ENCODE measurements at places on chromosomes 5 and 9.

DNA sequence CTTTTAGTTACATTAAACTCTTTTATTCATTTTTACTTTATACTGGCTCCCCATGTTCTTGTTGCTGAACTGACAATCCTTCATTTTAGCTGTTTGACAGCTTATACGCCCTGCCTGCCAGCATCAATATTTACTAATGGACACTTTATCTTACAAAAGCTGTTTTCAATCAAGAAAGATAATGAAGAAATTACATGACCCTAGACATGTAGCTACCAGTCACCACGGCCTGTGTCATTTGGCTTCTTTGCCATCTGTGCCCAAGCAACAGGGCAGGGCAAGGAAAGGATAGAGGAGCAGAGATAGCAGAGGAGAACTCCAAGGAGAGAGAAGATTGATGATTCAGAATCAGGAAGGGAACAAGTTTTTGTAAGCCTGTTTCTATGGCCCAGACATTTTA is 647.3 kb downstream of the BRINP1 start:
- no peak for DNase-seq

- DNase-seq: no peak
These were observed 108.1 kb downstream of the SEMA5A start for GRCh38 chr5:9437741-9438240.

DNA sequence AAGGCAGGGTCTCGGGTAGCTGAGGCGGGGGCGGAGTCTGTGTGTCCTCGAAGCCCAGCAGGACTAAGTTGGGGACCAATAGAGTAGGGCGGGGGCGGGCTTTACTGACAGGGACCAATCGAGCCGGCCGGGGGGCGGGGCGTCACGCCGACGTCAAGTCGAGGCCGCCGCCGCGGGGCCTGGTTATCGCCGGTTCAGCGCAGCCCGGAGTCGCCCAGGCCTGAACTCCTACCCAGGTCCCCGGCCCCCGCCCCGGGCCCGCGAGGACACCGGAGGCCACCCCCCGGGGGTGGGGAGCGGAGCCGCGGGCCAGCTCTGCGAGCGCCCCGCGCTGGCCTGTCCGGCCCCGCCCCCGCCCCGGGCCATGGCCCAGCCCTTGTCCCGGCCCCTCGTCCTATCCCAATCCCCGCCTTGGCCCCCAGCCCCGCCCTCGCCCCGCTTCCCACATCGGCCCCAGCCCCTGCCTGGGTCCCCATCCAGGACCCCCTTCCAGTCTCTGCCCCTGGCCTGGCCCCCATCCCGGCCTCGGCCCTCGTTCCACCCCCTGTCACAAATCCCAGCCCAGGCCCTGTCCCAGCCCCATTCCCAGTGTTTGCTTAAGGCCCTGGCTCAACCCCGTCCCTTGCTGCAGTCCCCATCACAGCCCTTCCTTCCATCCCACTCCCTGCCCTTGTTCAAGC is at the start of gene TMEM8B:
Gene TMEM8B, plus strand, starts transcription at position 145 of the 680 bp plus-strand sequence. Its CDS starts 220 bp downstream, at position 365.
- peak; percentile 96 for DNase-seq

- no peak for DNase-seq
These were observed 125.2 kb downstream of the ZNF354C start for GRCh38 chr5:179185256-179185940.

GRCh38 chr9:71692337-71692736 is 76.0 kb downstream of the CEMIP2 start:
- DNase-seq: no peak

GRCh38 chr9:93298498-93299417 is 114.8 kb downstream of the WNK2 start:
- DNase-seq: no peak
